PC-9 (cell line): ENCODE measurements at places on chromosomes 11 and 22. TPM values are rescaled to one million over a fixed set of nuclear protein-coding genes. Genes with fewer than 3 reads are reported as not detected.

MTMR2 gene
- total RNA-seq: 41.6 and 60.7 TPM in 2 replicates

- no peak for DNase-seq
Measured at GRCh38 chr11:109784536-109784935, 308.7 kb upstream of the ZC3H12C start.

DNA sequence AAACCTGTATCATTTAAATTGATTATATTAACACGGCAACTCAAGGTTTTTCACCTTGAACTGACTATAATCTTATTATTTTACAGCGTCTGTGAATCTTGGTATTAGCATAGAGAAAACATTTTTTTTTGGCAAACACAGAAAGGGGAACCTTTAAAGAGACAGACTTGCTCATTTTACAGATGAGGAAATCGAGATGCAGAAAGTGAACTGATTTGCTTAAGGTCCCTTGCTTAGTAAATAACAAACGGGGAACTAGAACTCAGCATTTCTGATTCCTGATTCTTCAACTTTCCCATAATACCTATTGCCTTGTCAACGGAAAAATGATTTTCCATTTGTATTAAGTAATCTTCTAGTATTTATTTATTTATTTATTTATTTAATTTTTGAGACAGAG is 33.2 kb upstream of the CECR2 start:
- DNase-seq: no peak

DNA sequence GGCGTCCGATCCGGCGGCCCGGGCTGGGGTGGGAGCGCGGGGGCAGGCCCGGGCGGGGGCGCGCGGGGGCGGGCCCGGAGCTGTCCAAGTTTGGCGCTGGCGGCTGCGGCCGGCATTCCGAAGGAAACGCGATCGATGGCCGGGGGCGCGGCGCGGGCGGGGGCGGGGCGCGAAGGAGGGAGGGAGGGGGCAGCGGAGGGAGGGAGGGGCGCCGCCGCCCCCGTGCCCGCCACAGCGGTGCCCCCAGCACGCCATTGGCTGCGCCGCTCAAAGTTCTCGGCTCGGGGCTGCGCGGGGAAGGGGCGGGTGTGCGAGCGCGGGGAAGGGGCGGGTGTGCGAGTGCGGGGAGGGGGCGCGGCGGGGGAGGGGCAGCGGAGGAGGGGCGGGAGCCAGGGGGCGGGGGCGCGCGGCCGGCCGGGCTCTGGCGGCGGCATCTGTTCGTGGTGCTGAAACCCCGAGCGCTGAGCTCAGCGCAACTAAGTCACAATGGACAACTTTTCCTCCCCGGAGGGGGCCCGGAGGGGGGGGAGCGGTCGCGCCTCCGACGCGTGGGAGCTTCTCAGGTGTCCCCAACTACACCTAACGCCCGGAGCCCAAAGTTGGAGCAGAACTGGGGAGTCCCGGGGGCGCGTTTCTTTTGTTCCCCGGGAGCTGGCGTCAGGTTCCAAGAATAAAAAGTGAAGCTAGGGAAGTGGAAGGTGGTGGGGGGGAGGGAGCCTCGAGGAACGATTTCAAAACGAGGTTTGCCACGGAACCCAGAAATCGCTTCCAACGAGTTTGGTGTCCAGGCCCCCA is 2.2 kb downstream of the PHF21B start:
- DNase-seq: no peak

DNA sequence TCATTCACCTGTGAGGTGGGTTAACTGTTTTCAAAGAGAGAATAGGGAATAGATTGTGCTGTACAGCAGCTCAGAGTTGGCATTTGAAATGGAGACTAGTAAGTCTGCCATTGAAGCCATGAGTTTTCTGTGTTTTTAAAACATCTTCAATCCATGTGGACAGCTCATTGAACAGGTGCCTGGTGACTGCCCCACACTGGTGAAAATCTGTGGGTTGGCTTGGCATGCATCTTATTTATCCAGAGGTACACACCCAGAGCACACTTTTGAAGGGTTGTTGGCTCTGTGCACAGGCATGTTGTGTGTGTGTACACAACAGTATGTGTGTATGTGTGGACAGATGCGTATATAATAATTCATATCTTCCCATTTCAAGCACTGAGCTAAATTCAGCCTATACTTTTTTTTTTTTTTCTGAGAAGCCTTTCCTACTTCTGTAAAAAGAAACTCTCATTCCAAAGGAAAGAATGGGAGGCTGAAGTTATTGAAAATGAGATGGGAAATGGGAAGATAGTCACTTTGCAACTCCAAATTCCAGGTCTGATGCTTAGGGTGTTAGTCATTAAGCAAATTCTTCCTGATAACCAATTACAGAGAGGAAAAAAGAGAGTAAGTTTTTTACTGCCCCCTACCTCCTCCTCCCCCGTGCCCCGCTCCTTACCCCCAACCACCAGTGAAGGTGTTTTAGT is 7.0 kb upstream of the LYVE1 start:
- no peak for DNase-seq

- no peak for DNase-seq
Measured at GRCh38 chr11:31449040-31449439, 60.4 kb downstream of the IMMP1L start.

GRCh38 chr11:10413268-10413667 is 41.8 kb upstream of the AMPD3 start:
- DNase-seq: no peak

GRCh38 chr11:123325533-123325932 is 104.5 kb upstream of the GRAMD1B start:
- DNase-seq: no peak

DNA sequence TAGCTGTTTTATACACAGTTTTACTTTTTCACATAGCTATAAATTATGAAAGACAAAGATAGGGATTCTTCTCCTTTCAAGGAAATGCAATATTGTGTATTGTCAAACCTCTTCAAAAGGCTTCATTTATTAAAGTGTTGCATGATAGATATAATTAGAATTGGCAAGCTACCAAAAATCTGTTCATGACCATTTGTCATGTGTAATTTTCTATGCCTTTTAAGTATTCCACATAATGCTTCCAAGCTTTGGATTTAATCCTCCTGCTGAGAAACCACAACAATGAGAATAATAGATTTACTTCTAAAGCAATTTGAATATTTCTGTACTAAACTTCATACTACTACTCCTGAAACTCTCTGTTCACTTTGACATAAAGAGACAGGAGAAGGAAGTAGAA is 403.2 kb upstream of the CCDC179 start:
- no peak for DNase-seq

MIAT gene
- total RNA-seq: 0.45 and 0.48 TPM in 2 replicates

DNA sequence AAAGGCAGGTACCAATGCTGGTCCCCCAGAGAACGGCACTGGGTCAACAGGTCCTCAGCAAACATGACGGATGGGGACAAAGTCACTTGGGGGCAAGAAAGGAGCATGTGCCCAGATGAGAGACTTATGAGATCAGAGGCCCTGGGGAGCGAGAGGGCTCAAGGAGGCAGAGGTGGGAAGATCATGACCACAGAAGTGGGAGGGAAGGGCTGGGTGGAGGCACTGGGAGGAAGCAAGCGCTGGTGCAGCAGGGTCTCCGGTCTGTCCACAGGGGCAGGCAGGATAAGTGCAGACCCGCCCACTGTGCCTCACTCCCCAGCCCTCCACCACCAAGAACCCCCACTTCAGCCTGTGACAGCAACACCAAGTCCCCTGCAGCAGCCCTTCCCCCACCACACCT is 10.9 kb downstream of the ELFN2 start:
- DNase-seq: no peak

DNA sequence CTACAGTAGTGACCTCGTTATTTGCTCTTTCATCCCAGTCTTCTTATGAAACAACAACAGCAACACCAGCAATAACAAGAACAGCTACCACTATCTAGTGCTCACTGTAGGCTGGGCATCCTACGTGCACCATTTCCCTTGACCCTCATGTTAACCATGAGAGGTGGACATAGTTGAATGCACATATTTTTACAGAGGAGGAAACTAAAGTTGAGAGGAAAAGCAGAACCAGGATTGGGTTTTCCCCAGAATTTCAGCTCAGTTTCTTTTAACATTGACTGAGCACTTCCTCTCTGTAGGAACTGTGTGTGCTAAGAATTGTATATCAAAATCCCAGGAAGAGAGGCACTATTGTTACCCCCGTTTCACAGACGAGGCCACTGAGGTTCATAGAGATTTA is 39.4 kb upstream of the TSPAN18 start:
- DNase-seq: no peak

GRCh38 chr11:132077416-132077815 is 707.0 kb downstream of the NTM start:
- no peak for DNase-seq

YPEL4 gene
- 0.48 and 0.98 TPM in 2 replicates for total RNA-seq

GRCh38 chr11:40274017-40274416 is 1185.4 kb downstream of the LRRC4C start:
- DNase-seq: no peak

DNA sequence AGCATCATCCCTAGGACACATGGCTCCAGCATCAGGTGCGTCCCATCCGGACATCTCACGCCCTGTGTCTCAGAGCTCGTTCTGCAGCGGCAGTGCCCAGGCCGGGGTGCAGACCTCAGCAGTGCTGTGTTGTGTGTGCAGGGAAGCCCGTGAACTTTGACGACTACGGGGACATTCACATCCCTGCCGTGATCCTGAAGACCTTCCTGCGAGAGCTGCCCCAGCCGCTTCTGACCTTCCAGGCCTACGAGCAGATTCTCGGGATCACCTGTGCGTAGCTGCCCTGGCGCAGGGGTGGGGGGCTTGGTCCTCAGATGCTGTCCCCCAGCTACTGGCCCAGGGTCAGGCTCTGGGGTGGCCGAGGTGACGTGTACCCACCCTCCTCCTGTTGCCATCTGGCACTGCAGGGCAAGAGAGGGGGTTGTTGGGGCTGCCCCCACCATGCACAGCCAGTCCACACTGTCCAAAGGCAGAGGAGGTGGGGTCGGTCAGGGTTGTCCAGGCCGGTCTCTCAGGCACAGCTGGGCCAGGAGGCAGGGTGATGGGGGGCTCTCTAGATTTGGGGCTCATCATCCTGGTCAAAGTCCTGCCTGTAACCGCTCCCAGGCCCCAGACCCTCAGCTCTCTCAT is 96.5 kb downstream of the ARHGAP8 start:
- DNase-seq: no peak

CYTH4 gene
- total RNA-seq: not detected in 2 replicates

OR10D3 gene
- total RNA-seq: not detected in 2 replicates

GRCh38 chr11:44570411-44571155 is 5.1 kb downstream of the CD82 start:
- DNase-seq: no peak

- DNase-seq: no peak
Measured at GRCh38 chr11:97454988-97455387, 1065.2 kb downstream of the JRKL start.

OR51B2 gene
- total RNA-seq: not detected in 2 replicates

XNDC1N gene
- 19.3 and 23.4 TPM in 2 replicates for total RNA-seq

DNA sequence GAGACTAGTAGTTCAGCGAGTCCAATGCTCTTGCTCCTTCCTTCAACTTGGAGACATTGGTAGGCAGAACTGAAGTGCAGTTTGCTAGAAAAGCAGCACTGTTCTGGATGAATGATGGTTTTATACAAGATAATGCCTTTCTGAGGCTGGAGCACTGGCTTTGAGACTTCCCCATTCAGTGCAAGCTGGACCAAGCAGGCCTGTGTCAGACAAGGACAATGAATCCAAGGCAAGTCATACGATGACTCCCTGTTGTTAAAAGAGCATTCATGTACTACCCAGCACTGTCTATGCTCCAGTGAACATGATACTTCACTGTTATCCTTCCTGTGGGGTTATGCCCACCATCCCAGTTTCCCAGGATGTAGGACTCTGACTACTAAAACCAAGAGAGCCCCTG is 242.3 kb upstream of the RAG2 start:
- DNase-seq: no peak

- DNase-seq: no peak
Measured at GRCh38 chr11:12512826-12513395, 135.5 kb downstream of the PARVA start.

PATE4 gene
- not detected in 2 replicates for total RNA-seq
